NCI-H774 (cell line): ENCODE measurements at places on chromosomes 11 and 22.
A peak's percentile ranks its signal among the peaks of the same experiment; 100 is the strongest.

DNA sequence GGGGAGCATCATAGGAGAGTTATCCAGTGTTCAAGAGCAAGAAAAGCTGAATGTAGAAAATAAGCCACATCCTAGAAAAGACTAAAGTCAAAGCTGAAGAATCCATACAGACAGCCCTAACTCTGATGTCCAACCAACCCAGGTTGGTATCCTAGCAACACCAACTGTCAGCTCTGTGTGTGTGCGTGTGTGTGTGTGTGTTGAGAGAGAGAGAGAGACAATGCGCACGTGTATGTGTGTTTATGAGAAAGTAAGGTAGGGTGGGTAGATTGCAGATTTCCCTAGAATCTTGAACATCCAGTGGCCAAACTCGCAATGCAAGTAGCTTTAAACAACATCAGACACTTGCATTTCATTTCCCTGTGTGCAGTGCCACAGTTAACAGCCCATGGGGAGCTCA is 274.9 kb downstream of the FAM181B start:
- DNase-seq, result peak; percentile 10

- no peak for DNase-seq
These were observed 89.9 kb downstream of the MTNR1B start for GRCh38 chr11:93059117-93059957.

- no peak for DNase-seq
These were observed 2.4 kb downstream of the CBX6 start for GRCh38 chr22:38869663-38870062.

GRCh38 chr11:105392556-105392955 is 217.3 kb upstream of the GRIA4 start:
- DNase-seq, result no peak

GRCh38 chr22:17007852-17008731 is at the start of gene GAB4:
GAB4 (minus strand) TSS chr22:17008222; CDS start chr22:17008114, 108 bp downstream.
- DNase-seq, result no peak

GRCh38 chr11:117997406-117997805 is 11.2 kb downstream of the IL10RA start:
- DNase-seq, result no peak

GRCh38 chr22:39463931-39464390 is 7.1 kb downstream of the MGAT3 start:
- no peak for DNase-seq

DNA sequence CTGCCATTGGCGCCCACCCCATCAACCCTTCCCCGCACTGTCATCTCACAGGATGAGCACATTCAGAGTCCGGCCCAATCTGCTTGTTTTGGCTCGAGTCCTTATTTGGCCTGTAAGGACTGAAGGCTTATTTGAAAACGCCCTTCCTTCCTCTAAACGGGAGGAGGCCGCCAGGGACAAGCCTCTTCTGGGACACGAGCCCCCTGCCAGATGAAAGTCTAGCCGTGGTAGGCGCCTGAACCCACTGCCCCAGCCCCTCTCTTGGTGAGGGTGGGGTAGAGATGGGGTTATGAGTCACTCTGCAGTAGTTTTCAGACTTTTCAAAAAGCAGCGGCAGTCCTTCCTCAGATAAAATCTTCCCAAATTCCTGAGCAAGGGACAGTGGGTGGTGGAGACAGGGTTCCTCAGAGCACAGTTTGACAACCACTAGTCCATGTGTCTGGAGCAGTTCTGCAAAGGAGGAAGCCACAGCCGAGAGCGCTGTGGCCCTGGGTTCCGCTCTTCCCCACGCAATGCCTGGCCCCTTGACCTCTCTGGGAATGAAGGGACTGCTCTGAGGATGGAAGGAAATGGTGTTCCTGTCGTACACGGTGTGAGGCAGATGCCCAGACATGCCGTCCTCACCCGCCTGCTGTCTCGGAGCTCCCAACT is 57.0 kb downstream of the MYH9 start:
- no peak for DNase-seq

DNA sequence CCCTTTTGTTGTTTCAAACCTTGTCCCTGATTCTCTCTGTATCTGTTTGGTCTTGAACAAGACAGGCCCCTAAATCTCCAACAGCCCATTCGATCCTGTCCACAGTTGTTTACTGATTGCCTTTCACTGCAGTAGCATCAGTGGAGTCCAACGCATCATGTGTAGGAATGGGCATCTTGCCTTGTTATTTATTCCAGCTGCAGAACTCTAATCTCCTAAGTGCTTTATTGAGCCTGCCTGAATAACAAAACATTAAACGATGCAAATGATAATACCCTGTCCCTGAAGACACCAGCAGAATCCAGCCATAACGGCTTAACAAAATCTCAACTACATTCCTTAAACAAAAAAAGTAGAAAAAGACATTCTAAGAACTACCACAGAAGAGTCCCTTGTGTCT is 50.1 kb downstream of the SLC35F2 start:
- DNase-seq, result no peak
